ENCODE measurements at places on chromosomes 11 and 22.
A peak's percentile ranks its signal among the peaks of the same experiment; 100 is the strongest.

GRCh38 chr11:83611600-83611999 is 325.4 kb upstream of the CCDC90B start:
- DNase-seq, result no peak

GRCh38 chr22:46595545-46595944 is 24.6 kb upstream of the GRAMD4 start:
- DNase-seq, result no peak

- DNase-seq, result peak; percentile 84
Observed at GRCh38 chr11:20035701-20036601, 124.3 kb downstream of the DBX1 start.

- no peak for DNase-seq
Observed at GRCh38 chr11:121057922-121058321, 34.0 kb downstream of the TBCEL start.

DNA sequence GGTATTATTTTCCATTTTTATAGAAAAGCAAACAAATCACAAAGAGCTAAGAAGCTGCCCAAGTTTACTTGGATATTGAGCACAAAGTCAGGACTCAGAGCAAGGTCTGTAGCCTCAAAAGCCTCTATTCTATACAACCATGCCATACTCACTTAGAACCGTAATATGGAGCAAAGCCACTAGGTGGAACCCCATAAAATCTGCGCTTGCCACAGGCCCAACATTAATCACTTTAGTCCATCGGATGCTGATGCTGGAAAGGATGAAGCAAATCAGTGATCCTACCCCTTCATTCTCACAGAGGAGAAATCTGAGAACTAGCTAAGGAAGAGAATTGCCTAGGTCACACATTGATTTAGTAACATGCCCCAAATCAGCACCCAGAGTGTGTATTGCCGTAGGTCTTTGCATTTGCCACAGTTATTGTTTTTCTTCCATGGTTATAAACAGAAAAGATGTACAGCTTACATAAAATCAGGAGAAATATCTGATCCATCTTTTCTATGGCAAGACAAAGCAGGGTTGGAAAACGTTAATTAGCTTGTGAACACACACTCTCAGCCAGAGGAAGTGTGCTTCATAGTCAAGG is 56.7 kb upstream of the RAB38 start:
- DNase-seq, result peak; percentile 23

DNA sequence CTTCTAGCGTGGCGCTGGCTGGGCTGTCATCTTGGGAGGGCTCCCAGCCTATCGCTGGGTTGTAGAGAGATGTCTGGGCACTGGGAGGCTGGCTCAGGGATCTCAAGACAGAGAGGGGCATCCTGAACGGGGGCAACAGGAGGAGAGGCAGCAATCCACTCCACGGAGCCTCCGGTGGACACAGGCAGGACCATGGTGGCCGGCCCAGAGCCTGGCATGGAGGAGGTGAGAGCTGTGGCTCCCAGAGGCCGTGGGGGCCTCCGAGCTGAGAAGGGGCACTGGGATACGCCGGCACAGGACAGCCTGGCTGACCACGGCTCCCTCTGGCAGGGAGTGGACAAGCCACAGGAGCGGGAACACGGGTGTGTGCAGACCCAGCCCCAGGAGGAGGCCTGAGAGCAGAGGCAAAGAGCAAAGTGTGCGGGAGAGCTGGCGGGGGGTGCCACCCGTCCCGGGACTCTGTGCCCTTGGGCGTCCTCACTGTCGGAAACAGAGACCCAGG is 9.1 kb downstream of the MRGPRF start:
- DNase-seq, result no peak

- DNase-seq, result no peak
Observed at GRCh38 chr11:131671734-131672133, 301.3 kb downstream of the NTM start.

GRCh38 chr11:70250876-70251658 is 19.4 kb upstream of the PPFIA1 start:
- DNase-seq, result no peak
